NCI-H2107 (cell line): ENCODE measurements at places on chromosomes 16 and 17.

- peak; percentile 56 for DNase-seq
Observed at GRCh38 chr17:79388556-79389295, 222.1 kb downstream of the RBFOX3 start.

DNA sequence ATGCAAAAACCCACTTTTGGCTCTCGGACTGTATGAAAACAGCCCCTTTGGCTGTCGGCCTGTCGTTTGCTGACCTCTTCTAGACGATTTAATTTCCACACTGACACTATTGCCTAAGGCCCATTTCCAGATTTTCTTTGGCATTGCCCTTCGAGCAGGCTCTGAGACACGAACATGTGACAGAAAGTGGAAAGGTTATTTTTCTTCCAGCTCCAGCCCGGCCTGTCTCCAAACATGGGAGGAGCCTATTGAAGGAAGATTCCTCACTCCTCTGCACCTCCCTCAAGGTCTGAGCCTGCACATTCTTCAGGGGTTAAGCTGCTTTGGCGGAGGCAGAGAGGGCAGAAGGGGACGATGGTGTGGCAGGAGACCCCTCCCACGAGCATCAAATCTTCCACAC lies 85.9 kb upstream of the FOXF1 start:
- no peak for DNase-seq

DNA sequence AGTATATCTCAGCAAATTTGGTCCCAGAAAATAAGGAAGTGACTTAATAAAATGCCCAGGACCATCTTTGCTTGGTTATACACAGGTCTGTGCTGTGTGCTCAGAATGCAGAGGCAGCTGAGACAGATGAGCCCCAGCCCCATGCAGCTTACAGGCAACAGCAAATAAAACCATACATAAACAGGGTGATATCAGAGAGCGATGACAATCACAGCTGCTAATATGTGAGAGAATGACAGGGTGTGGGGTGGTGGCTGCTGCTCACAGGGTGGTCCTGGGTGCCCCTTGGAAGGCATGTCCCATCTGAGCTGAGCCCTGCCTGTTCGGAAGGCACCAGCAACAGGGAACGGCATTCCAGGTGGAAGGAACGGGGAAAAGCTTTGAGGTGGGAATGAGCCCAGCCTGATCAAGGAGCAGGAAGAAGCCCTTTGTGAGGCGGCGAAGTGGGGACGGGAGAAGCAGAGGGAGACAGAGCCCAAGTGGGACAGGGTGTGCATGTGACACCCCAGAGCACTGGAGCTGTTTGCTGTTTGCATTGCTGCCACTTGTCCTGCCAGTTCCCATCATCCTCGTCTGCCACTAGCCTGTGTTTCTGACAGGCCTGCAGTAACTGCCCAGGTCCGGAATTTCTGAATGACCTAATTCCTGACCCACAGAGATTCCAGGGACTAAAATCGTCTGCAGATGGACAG lies 150.5 kb downstream of the KATNIP start:
- no peak for DNase-seq

GRCh38 chr17:77317091-77317750 lies 176.5 kb downstream of the SEC14L1 start:
- DNase-seq, result no peak

GRCh38 chr16:61412562-61412961 lies 623.7 kb downstream of the CDH8 start:
- no peak for DNase-seq

GRCh38 chr17:81437191-81437651 lies 42.0 kb downstream of the BAHCC1 start:
- DNase-seq, result no peak

DNA sequence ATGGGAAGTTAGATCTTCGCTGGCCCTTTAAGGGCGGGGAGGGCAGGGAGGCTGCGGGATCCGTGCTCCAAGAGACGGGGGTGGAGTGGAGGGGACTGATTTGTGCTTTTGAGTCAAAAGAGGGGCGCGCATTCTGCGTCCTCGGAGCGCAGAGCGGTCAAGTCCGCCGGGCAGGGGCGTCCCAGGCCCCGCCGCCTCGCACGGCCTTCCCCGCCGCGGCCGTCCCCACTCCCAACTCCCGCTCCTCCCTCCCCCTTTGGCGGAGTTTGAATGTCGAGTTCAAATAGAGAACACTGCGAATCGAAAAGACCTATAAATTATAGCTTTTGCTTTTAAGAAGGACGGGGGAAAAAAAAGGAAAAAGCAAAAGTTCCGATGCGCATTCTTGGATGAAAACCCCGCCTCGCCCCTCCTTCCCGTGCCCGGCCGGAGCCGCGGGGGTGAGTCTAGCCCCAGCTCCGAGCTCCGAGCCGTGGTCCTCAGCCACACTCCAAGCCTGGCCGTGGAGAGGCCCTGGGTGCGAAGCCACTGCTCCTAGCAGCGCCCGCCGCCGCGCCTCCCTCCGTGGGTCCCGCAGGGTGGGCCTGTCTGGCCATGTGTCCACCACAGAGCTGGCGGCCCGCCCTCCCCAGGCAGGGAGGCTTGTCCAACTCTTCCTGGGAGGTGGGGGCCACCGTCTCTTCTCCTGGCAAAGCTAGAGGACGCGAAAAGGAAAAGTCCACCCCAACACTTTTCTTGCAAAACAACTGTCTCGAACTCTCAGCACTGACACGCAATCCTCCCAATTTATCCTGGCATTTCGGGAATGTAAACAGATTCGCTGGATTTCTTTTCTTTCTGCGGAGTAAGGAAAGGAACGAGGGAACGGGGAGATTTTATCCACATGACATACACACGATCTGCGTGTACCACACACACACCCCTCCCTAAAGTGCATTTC lies 3.6 kb downstream of the CBX8 start:
- no peak for DNase-seq

- no peak for DNase-seq
Observed at GRCh38 chr16:86038926-86039310, 140.0 kb downstream of the IRF8 start.
